Stimulated activated CD8-positive, alpha-beta memory T cell treated with anti-CD3 and anti-CD28 coated beads, Interleukin-4, amount 100 ng/mL, for 1 hour (primary cell): ENCODE measurements at places on chromosomes 2 and 18.

- DNase-seq, result no peak
These were observed 143.1 kb downstream of the FHOD3 start for GRCh38 chr18:36440614-36441013.

- no peak for DNase-seq
These were observed 82.2 kb upstream of the SEC11C start for GRCh38 chr18:59057493-59057795.

DNA sequence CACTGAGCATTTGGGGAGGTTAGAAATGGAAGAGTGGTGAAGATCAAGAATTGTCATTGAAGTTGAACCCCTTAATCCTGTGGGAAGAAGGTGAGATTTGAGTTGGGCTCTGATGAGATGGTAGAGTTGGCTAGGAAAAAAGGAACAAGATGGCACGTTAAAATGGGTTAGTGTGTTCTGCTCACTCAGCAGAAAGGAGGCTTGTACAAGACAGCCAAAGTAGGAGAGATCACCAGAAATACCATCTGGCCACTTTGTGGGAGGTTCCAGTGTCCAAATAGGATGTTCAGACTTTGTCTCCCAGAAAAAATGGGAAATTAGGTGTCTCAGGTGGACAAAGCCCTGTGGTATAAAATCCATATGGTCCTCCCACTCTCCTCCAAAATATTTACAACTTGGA is 56.0 kb upstream of the SLC14A2 start:
- no peak for DNase-seq

DNA sequence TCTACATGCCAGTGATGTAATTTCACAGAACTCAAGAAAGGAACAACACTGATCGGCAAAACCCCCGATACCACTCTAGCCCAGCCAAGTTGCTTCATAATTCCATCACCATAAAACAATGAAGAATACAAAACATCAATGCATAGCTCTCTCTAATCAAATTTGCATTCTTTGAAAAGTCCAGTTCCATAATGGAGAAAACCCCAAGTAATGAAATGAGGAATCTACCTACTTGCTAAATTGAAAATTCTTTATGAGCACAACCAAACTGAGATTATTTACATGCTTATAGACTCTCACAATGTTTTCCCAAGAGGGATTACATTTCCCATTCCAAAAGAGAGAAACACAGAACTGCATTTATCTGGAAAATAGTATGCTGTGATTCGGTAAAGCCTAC is 186.5 kb downstream of the NR4A2 start:
- DNase-seq, result no peak
